Chondrocyte (in vitro differentiated cells): ENCODE measurements at places on chromosomes 12 and 14. TPM values are rescaled to one million over a fixed set of nuclear protein-coding genes. Genes with fewer than 3 reads are reported as not detected.

The MARK3 gene
- total RNA-seq = 65.1 to 73.7 TPM (median 70.8 TPM) in 3 replicates

The SUOX gene
- 11.4 to 18.2 TPM (median 13.9 TPM) in 3 replicates for total RNA-seq

The TAS2R50 gene
- total RNA-seq = 0.46 to 1.8 TPM (median 0.95 TPM) in 3 replicates

The CD27 gene
- total RNA-seq = not detected in 3 replicates

The OVCH1 gene
- 0.20 to 0.89 TPM (median 0.72 TPM) in 3 replicates for total RNA-seq

The ESPL1 gene
- total RNA-seq = 4.0 to 5.5 TPM (median 4.8 TPM) in 3 replicates

The FGD4 gene
- total RNA-seq = 1.5 to 8.7 TPM (median 7.6 TPM) in 3 replicates

DNA sequence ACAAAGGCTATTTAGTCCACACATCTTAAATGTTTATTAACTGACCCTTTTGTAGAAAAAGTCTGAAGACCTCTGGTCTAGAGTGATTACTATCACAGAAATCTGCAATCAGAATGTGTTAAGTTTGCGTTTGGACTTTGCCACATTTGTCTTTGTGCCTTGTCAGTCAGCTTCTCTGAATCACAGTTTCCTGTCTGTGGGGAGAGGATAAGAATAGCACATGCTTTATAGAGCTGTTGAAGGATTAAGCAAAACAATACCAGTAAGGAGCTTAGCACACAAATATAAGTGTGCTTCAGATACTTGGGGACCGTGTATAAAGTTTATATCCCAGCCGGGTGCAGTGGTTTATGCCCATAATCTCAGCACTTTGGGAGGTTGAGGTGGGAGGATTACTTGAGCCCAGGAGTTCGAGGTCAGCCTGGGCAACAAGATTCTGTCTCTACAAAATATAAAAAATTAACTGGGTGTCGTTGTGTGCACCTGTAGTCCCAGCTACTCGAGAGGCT is 63.0 kb upstream of the BTG1 start:
- no peaks in the 10 kb centered on the region for H3K27me3 ChIP-seq
- H3K4me1 ChIP-seq = peaks cover 32% of the 10 kb centered on the region
- no peak for DNase-seq
- H3K27ac ChIP-seq = peak overlapping the region; percentile 92
- no peak overlapping the region for H3K4me3 ChIP-seq

GRCh38 chr14:63472986-63473788 is 70.0 kb downstream of the PPP2R5E start:
- no peaks in the 10 kb centered on the region for H3K36me3 ChIP-seq
- no peak overlapping the region for H3K4me3 ChIP-seq
- peaks cover 36% of the 10 kb centered on the region for H3K4me1 ChIP-seq

- peak overlapping the region; percentile 96 for H3K4me3 ChIP-seq
- H3K27ac ChIP-seq = peak overlapping the region; percentile 14
- no peaks in the 10 kb centered on the region for H3K27me3 ChIP-seq
- no peaks in the 10 kb centered on the region for H3K36me3 ChIP-seq
- H3K4me1 ChIP-seq = peaks cover 40% of the 10 kb centered on the region
These were observed 1.3 kb upstream of the ZDHHC17 start for GRCh38 chr12:76762601-76762980.

DNA sequence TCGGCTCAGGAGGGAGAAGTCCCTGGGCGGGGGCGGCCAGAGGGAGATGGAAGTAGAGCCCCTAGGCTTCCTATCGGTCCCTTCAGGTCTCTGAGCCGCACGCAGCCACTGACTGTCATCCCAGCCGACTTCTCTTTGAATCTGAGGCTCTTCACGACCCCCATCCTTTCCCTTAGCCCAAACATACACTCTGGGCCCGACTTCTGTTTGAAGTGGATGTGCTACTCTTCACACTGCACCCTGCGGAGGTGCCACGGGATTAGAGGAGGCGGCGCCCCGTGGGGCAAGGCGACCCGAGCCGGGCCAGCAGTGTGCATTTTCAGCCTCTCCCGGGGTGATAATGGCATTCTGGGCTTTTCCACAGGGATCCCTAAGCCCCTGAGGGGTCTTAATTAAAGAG is 6.0 kb upstream of the DACT1 start:
- H3K27ac ChIP-seq = no peak overlapping the region
- no peaks in the 10 kb centered on the region for H3K27me3 ChIP-seq
- peaks cover 41% of the 10 kb centered on the region for H3K4me1 ChIP-seq
- DNase-seq = no peak
- H3K4me3 ChIP-seq = no peak overlapping the region

DNA sequence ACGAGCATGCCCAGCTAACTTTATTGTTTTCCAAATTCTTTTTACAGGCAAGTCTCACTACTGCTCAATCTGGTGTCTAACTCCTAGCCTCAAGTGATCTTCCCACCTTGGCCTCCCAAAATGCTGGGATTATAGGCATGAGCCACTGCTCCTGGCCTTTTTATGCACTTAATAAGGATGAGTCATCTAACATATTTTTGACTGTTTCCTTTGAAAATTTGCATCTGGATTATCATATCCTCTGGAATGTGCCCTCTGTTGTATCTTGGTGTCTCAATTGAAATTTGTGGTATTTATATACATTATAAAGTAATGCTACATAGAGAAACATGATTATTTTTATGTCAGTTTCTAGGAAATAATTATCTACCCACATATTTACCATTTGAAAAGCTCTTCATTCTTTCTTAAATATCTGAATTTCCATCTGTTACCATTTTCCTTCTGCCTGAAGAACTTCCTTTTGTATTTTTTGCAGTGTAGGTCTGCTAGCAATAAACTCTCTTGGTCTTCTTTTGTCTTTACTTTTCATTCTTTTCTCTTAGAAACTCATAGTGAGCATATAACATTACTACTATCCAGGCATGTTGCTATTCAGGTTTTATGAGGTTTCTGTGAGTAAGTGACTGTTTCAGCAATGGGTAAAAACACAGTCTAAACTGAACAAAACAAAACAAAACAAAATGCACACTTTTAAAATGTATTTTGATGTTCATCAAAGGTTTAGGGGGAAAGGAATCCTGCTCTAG is 52.8 kb upstream of the CNOT2 start:
- H3K27ac ChIP-seq = no peak overlapping the region
- DNase-seq = no peak
- H3K27me3 ChIP-seq = no peaks in the 10 kb centered on the region
- no peak overlapping the region for H3K4me3 ChIP-seq
- H3K4me1 ChIP-seq = peaks cover 8% of the 10 kb centered on the region

- no peaks in the 10 kb centered on the region for H3K27me3 ChIP-seq
- DNase-seq = no peak
- H3K36me3 ChIP-seq = peaks cover 17% of the 10 kb centered on the region
- peaks cover 41% of the 10 kb centered on the region for H3K4me1 ChIP-seq
- H3K4me3 ChIP-seq = no peak overlapping the region
These were observed 19.6 kb downstream of the FNTB start for GRCh38 chr14:65006261-65006721.

GRCh38 chr12:105559310-105559709 is 228.8 kb downstream of the C12orf75 start:
- peaks cover 39% of the 10 kb centered on the region for H3K4me1 ChIP-seq
- no peaks in the 10 kb centered on the region for H3K36me3 ChIP-seq
- DNase-seq = no peak

DNA sequence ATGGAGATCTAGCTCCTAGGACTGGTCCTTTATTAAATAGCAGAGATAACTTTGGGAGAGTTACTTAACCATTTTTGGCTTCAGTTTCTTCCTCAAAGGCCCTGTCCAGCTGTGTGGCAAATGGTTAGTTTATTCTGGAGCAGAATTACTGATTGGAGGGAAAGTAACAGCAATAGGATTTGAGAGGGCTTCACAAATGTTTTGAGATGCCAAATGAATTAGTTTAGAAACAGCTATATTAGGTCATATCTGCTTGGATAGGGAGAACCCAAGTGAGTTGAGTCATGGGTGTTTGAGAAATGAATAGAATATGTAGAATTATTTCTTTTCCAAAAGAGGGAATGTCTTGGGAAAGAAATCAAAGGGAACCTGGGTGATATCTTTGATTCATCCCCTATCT is 17.5 kb downstream of the RASSF3 start:
- peaks cover 74% of the 10 kb centered on the region for H3K4me1 ChIP-seq
- DNase-seq = no peak
- H3K36me3 ChIP-seq = peaks cover 9% of the 10 kb centered on the region
- peak overlapping the region; percentile 78 for H3K27ac ChIP-seq
- H3K4me3 ChIP-seq = no peak overlapping the region

DNA sequence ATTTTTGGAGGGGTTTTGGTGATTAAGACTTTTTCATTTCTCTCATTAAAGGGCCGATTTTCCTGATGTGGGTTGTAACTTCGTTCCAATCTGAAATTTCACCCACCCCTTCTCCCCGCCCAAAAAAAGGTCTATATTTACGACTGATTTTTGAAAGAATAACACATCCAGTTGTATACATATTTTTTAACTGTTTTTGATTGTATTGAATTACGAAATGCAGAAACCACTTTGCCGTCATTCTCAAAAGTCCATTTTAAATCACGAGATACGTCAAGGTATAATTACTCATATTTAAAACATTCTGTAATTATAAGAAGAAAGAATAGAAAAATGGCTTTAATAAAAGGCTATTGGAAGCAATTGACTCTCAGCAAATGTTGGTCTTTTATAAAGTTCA is 520.7 kb downstream of the MED13L start:
- no peak overlapping the region for H3K4me3 ChIP-seq
- H3K36me3 ChIP-seq = no peaks in the 10 kb centered on the region
- peaks cover 45% of the 10 kb centered on the region for H3K27me3 ChIP-seq
- H3K27ac ChIP-seq = no peak overlapping the region
- no peaks in the 10 kb centered on the region for H3K4me1 ChIP-seq

GRCh38 chr12:111788178-111788654 is 21.5 kb downstream of the ALDH2 start:
- peak overlapping the region; percentile 27 for H3K27ac ChIP-seq
- peaks cover 35% of the 10 kb centered on the region for H3K36me3 ChIP-seq
- H3K4me1 ChIP-seq = peaks cover 7% of the 10 kb centered on the region
- H3K27me3 ChIP-seq = no peaks in the 10 kb centered on the region

GRCh38 chr12:82027612-82028011 is 268.5 kb upstream of the PPFIA2 start:
- H3K27ac ChIP-seq = no peak overlapping the region

- no peaks in the 10 kb centered on the region for H3K36me3 ChIP-seq
- peaks cover 3% of the 10 kb centered on the region for H3K4me1 ChIP-seq
- peaks cover 5% of the 10 kb centered on the region for H3K27me3 ChIP-seq
- H3K4me3 ChIP-seq = no peak overlapping the region
These were observed 148.1 kb upstream of the EGLN3 start for GRCh38 chr14:34098985-34099349.

- DNase-seq = no peak
- peaks cover 2% of the 10 kb centered on the region for H3K36me3 ChIP-seq
- no peak overlapping the region for H3K27ac ChIP-seq
- no peak overlapping the region for H3K4me3 ChIP-seq
These were observed 347 bp downstream of the SYNDIG1L start for GRCh38 chr14:74425525-74426201.
